ENCODE measurements at places on chromosomes 3 and 15.

GRCh38 chr3:196967412-196968232 lies 1.0 kb downstream of the PIGZ start:
- DNase-seq, result no peak

DNA sequence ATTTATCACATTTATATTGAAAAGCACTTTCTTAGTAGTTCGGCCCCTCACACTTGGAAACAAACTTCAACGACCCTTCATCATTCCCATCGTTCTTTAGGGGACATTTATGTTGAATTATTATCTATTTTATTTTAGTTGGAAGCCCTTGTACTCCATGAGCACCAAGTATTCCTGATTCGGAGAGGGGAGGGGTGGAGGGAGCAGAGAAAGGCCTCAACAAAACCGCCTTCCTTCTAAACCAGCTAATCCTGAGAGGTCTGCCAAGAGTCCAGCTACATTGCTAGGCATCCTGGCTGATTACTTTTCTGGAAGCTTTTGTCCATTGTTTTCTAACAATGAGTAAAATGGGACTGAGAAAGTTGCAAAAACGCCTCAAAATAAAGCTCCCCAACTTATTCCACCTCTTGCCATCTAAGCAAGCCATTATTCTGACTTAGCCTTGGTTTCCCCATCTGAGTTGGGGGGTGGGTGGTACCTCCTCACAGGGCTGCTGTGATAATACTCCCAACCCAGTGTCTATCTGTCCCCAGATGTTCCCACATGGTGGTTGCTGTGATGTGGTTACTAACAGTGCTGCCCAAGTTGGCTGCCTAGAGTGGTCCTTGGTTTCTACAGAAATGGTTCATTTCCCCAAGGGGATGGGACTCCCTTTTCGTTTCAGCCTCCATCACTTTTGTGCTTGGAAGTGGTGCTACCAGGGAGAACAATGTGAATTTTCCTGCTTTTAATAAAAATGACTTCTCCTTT lies 1.2 kb upstream of the TMEM158 start:
- no peak for DNase-seq

- no peak for DNase-seq
Observed at GRCh38 chr3:198081421-198081844, 121.4 kb downstream of the LMLN start.

- DNase-seq, result no peak
Observed at GRCh38 chr3:140250945-140251344, 316.0 kb downstream of the CLSTN2 start.

All from stimulated activated CD4-positive, alpha-beta T cell treated with anti-CD3 and anti-CD28 coated beads, Interleukin-2, amount 100 ng/mL, for 48 hours (primary cell).